ENCODE measurements at places on chromosomes 5 and 9.

DNA sequence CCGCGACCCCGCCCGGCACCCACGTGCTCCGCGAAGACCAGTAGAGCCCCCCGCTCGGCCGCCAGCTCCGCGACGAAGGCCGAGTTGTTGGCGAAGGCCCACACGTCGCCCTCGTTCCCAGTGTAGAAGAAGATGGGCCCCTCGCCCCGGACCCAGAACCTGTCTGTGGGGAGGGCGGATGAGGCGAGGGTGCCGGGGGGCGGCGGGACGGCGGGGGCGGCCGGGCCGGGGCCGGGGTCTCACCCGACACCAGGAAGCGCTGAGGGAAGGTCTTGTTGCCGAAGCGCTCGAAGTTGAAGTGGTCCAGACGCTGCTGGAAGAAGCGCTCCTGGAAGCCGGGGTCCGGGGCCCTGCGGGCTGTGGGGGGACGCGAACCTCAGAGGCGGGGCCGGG is 317 bp downstream of the DPP7 start:
- no peak for DNase-seq

GRCh38 chr5:112758676-112759075 is 21.0 kb downstream of the APC start:
- DNase-seq = no peak

DNA sequence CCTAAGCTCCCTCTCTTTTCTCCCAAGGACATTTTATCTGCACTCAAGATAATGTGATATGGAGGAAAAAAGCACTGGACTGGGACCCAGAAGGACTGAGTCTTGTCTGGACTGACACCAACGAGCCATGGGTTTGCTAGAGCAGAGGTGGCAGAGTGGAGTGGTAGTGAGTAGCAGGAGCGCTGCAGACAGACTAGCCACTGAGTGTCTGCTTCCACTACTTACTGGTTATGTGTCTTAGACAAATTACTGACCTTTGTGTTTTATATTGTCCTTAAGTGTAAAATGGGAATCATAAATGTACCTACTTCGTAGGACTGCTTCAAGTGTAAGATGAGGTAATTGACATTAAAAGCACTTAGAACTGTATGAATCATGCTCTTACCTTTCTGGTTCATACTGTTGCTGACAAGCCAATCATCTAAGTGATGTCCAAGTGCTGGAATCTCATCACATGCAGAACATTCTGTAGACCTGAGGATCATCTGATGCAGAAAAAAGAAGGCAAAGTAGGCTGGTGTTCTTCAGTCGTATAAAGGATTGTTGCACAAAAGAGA is 12.5 kb upstream of the PRLR start:
- DNase-seq = no peak

DNA sequence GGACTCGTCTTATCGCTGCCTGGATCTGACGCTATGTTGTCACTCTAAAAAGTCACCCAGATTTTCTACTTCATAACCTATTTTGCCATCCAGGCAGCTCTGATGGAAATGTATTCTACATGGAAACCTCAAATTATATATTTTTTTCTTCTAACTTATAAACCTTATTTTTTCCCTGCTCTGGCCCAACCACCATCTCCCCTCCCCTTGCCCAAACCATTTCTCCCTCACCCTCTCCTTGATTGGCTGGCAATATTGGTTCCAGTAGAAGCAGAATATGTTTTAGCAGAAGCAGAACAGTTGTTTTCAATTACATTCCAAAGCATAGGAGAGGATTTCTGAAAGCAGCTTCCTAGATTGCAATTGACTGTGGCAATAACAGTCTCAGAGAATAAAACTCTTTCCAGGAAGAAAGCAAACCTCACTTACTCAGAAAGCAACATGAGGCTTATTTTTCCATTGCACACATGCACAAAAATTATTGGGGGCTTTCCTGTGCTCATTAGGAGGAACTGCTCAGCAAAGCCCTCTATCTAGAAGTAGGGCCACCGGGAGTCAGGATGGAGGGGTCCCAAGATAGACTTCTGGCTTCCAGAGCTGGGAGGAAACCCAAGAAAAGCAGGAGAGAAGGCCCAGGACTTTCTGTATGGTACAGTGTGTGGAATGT is 191.8 kb downstream of the ESM1 start:
- no peak for DNase-seq

GRCh38 chr5:129622531-129622930 is 125.4 kb upstream of the MINAR2 start:
- DNase-seq = no peak

DNA sequence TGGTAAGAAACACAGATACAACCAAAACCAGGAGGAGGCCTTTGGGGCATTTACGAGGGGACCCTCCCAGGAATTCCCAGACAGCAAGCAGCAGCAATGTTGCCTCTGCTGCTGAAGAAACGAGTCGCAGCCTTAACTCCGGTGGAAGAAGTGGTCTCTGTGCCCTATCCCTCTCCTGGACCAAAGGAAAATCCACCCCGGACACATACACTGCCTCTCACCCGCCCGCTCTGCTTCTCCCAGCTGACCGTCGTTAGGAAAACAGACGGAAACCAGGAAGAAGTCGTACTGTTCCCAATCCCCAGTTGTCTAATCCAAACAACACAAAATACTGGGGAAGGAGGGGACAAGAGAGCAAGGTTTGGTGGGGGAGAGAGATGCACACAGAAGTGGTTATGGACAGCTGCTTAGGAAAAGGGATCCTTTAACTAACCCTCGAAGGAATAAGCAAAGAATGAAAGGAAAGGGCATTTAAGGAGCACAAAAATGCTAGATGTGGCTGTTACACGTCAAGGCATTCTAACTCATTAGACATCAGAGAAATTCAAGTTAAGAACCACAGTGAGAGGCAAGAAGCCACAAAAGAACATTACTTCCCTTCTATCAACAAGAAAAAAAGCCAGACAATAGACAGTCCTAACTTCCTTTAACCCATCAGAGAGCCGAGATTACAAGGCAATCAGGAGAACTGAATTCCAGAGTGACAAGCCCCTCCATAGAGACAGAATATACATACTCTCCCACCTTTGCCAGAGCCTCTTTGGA is 71.9 kb downstream of the ACTL7B start:
- no peak for DNase-seq

GRCh38 chr9:109537288-109537687 is 39.2 kb upstream of the PTPN3 start:
- no peak for DNase-seq

GRCh38 chr9:104028827-104029226 is 65.3 kb upstream of the SMC2 start:
- DNase-seq = no peak

GRCh38 chr5:155897761-155898160 is 429.2 kb upstream of the SGCD start:
- DNase-seq = no peak

DNA sequence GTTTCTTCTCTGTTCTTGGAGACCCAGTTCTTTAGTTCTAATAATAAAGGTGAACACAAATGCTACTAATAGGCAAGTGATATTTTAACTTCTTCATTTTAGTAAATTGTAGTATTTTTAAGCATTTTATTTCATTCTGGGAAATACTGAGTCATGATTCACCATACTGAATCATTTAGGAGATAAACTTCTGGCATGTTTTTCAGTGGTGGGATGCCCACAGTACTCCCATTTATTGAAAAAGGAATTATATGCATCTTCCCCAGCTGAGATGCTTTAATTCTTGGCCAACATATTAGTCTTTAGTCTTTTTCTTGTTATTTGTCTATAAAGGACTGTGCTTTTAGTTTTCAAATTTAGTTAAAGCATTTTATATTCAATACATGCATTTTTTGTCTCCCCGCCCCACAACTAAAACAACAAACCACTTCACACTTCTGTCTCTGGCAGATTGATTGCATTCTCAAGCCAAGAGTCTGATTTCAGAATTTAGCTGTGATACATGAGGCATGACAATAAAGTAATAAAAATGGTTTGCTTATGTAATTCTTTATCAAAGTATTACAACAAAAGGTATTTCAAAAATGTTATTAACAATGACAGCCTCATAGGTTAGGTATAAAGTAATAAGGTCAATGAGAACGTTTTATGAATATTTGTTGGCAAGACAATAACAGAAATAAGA is 125.2 kb upstream of the CDH18 start:
- DNase-seq = no peak

DNA sequence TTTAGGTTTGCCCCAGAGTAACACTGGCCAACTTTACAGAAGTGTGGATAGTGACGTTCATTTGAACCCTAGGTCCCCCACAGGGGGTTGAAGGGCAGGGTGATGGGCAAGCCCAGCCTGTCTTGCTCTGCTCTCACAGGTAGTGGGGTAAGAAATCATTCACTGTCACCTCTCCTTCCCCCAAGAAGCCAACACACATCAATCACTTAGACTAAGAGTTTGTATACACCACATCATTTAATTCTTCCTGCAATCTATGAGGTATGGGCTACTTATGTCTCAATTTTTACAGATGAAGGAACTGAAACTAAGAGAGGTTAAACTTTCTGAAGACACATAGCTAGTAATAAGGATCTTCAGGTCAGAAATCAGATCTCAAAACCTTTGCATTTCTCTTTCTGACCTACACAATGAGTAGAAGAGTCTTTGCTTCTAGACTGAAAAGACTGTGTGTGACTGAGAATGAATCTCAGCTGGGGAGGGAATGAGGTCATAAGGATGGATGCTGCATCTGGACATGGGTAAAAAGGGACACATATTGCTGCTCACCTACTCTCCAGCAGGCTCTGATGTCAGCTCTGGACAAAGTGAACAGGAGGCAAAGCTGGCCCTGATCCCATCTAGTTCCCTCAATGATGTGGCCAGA is 81.0 kb upstream of the EQTN start:
- DNase-seq = no peak

- DNase-seq = peak; percentile 95
These were observed at the start of the genes PRELID1 and RAB24 for GRCh38 chr5:177303121-177303924. TSS of gene PRELID1 (plus strand) at chr5:177303799. CDS start at chr5:177303986, 187 bp downstream. TSS of gene RAB24 (minus strand) at chr5:177303719. CDS start at chr5:177303288, 431 bp downstream.

GRCh38 chr5:27406020-27406419 is 367.6 kb upstream of the CDH9 start:
- no peak for DNase-seq

DNA sequence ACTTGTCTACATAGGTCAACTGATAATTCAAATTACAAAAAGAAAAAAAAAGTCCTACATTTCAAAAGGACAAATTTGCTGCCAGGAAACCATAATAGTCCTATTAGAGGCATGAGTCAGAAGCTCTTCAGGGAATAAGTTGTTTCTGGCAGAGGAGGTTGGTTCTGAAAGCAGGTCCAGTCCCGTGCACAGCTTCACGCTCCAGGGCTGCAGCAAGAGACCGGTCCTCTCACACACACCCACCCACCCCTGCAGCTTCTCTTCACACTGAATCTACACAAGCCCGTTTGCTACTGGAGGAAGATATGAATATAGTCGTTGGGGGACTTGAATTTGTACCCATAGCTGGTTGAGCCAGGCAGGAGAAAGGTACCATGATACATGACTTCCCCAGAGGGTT is 36.9 kb upstream of the SLC1A3 start:
- DNase-seq = peak; percentile 65

DNA sequence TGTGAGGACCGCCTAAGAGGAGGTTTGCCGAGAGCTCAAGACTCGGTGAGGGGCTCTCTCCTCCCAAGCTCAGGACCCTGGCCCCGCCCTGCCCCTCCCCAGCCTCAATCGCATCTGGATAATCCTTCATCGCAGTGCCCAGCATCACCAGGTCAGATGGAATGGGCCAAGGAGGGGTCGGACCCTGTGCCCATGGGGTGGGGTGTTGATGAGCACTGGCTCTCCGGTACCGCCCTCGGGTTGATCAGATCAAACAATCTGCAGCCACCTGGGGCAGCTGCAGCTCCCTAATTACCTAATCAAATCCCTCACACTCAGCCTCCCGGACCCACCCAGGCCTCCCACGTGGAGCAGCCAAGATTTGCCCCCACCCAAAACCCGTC is 24.4 kb upstream of the TDRD7 start:
- DNase-seq = no peak

DNA sequence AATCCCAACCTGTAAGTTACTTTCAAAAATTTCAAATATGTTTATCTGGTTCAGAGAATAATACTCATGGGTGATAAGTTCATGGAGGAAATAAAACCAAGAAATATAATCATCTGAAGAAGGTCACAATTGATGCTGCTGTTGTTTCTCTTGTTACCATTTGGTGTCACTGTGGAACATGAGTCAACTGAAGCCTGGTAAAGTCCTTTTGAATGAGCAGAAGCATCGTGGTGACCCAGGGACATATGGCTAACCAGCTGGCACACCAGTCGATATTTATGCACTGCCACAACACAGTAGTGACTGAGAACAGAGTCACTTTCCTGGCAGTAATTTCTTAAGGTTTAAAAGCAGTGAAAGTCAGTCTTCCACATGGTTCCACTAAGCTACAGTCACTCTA is 612.9 kb upstream of the TLE4 start:
- no peak for DNase-seq

GRCh38 chr5:61949054-61949678 is 356.8 kb upstream of the KIF2A start:
- DNase-seq = no peak

- no peak for DNase-seq
These were observed 92.9 kb upstream of the IQGAP2 start for GRCh38 chr5:76310208-76310607.

DNA sequence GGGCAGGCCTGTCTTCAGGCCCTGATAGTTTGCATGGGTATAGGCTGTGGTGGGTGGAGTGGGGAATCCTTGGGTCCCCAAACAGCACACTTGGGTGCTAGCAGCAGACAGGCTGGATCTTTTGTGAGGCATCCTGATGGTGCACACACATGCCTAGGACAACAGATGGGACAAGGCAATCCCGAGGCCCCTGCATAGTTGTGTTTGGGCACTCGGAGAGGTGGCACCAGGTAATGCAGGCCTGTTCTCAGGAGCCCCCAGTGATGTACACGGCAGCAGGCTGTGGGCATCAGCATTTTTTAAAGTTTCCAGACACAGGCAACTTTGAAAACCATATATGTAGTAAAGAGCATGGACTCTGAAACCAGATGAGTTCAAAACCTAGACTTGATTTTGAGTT is 65.4 kb downstream of the EPB41L4A start:
- no peak for DNase-seq

DNA sequence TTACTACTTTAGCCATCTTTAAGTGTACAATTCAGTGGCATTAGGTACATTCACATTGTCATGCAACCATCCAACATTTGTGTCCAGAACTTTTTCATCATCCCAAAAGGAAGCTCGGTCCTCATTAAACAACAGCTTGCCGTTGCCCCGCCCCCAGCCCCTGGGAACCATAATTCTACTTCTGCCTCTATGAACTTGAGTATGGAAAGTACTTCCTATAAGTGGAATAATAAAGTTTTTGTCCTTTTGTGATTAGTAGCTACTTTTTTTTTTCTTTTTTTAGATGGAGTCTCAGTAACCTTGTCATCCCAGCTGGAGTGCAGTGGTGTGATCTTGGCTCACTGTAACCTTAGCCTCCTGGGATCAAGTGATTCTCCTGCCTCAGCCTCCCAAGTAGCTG is 5.0 kb downstream of the GBGT1 start:
- peak; percentile 24 for DNase-seq

GRCh38 chr9:35106343-35106730 is 3.4 kb upstream of the STOML2 start:
- DNase-seq = no peak

DNA sequence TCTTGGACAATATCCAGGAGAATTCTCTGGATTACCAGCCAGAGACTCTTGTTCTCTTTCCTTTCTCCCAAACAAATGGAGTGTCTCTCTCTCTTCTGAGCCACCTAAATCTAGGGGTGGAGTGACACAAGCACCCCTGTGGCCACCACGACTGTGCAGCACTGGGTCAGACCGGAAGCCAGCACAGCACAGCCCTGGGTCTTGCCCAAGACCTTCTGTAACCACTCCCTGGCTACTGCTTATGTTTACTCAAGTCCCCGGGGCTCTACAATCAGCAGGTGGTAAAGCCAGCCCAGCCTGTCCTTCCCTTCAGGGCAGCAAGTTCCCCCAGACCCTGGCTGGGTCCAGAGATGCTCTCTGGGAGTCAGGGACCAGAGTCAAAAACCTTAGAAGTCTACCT is 110.0 kb upstream of the TUT7 start:
- no peak for DNase-seq

GRCh38 chr5:83035373-83036100 is 41.7 kb downstream of the TMEM167A start:
- peak; percentile 72 for DNase-seq

Measured in Right ventricle myocardium superior (tissue), 1 donor.